ENCODE measurements at places on chromosomes 16 and 17. TPM values are rescaled to one million over a fixed set of nuclear protein-coding genes. Genes with fewer than 3 reads are reported as not detected.
A peak's percentile ranks its signal among the peaks of the same experiment; 100 is the strongest.

Gene KRTAP9-1
- not detected for total RNA-seq

Gene GGT6
- total RNA-seq = not detected

- DNase-seq = no peak
- H3K27me3 ChIP-seq = no peaks in the 10 kb centered on the region
- H3K4me3 ChIP-seq = no peak overlapping the region
- peaks cover 49% of the 10 kb centered on the region for H3K4me1 ChIP-seq
Measured at GRCh38 chr17:42009170-42009569, 8.1 kb downstream of the DNAJC7 start.

DNA sequence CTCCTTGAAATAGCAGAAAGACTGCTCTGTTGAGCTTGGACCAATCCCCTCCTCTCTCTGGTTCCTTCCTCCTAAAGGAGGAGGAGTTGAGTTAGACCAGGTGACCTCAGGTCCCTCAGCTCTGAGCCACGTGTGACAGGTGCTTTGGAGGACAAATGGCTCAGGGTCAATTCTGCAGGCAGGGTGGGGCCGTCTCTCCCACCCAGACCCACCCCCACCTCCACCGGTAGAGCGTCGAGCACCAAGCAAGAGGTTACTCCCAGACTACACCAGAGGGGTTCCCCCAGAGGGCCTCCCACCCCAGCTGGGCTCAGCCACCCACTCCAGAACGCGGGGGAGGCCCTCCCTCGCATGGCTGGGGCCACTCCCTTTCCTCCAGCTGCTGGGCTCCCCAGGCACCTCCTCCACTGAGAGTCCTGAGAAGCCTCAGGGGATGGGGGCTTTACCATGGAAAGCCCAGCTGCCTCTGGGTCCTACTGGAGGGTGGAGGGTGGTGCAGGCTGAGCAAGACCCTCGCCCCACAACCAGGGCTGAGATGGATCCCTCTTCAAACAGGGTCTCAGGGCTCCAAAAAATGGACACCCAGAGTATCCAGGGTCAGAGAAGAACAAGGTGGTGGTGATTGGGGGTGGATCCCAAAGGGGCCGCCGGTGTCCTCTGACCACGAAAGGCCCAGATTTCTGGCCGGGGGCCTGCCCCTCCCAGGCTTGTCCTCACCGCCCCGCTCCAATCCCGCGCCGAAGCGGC, 7.6 kb downstream of the MYO1C start:
- no peaks in the 10 kb centered on the region for H3K36me3 ChIP-seq
- no peaks in the 10 kb centered on the region for H3K27me3 ChIP-seq
- DNase-seq = peak; percentile 31
- H3K27ac ChIP-seq = no peak overlapping the region
- peaks cover 17% of the 10 kb centered on the region for H3K4me1 ChIP-seq
- H3K4me3 ChIP-seq = peak overlapping the region; percentile 91

Measured in neural crest cell (in vitro differentiated cells).